ENCODE measurements at places on chromosomes 2 and 18.

GRCh38 chr2:42256505-42256904, 87.4 kb downstream of the EML4 start:
- no peak for DNase-seq

DNA sequence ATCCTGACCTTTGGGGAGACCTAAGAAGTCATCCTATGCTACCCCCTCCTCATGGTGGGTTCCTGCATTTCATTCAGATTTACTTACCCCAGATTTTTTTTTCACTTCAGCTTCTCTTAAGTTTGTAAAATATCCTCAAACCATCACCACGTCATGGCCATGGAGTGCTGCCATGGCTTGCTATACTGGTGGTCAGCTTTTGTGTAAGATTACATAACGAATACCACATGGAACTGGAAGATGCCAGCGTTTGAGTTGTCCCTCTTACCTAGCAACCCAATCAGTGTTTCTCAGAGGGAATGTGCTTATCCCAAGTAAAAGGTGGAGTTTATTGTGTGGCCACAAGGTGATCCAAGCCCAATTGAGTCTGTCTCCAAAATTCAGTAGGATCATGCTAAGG, 148.6 kb upstream of the ALPP start:
- DNase-seq = no peak

- no peak for DNase-seq
Observed at GRCh38 chr18:50039746-50040145, 155.2 kb downstream of the MYO5B start.

- DNase-seq = no peak
Observed at GRCh38 chr2:164530464-164530863, 90.8 kb downstream of the GRB14 start.

GRCh38 chr18:23977719-23978483, 36.7 kb upstream of the TTC39C start:
- DNase-seq = no peak

DNA sequence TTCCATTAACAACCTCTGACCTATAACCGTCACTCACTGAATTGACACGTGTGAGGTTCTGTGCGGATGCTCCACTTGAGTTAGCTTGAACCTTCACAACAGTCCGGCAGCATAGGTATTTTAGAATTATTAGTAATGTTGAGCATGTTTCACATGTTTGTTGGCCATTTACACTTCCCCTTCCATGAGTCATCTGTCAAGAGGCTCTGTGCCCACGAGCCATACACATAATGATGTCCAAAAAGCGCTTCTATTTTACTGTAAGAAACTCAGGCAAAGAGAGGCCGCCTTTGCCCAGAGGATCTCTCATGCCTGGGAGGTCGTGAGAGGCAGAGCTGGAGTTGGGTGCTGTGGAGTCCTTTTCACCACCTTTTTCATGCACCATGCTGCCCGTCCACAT, 28.9 kb upstream of the TMEM214 start:
- DNase-seq = no peak

DNA sequence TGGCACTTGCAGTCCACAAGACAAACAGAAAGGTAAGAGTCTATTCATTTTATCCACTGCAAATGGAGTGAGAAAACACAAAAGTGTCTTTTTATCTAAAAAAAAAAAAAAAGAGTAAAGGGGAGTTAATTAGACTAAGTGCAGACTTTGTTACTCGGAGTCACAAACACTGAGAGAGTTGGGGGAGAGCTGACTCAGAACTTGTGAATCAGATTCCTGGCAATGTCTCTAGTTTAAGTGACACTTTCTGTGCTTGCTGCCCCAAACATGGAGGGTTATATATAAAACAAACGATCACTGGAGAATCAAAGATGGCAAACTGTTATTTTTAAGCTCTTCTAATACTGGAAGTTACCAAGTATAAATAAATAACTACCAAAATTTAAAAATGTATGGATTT, 505.8 kb upstream of the NRP2 start:
- DNase-seq = no peak

DNA sequence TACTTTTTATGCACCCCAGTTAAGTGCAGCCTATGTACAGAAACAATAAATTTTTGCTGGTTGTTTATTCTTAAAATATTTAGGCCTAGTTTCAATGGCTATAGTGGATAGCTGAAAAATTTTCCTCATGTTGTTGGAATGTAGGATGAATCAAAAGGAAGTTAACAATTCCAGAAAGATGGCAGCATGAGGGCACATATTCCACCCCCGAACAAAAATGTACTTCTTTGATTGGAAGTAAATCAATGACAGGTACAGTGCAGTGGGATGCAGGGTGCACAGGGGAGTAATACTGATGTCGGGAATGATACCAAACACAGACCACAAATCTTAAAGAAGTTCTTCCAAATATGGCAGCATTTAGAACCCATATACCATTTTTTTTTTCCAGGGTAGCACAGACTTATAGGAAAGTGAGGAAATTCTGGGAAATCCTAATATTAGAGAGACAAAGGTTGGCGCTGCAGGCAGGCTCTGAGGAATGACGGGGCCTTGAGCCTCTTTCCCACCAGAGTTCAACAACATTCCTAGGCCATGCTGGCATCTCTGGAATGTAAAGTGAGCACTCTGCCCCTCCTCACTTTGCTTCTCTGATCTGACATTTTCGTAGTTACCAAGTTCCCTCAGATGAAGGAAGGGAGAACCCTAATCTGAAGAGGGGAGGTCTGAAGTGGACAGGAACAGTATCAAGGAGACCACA, 36.6 kb upstream of the IKZF2 start:
- DNase-seq = no peak

- DNase-seq = no peak
Observed at GRCh38 chr2:104702031-104702850, 151.7 kb upstream of the POU3F3 start.

GRCh38 chr2:234544659-234545611, 48.1 kb upstream of the ARL4C start:
- DNase-seq = peak; percentile 40

GRCh38 chr2:54553775-54554174, 97.6 kb downstream of the SPTBN1 start:
- DNase-seq = no peak

DNA sequence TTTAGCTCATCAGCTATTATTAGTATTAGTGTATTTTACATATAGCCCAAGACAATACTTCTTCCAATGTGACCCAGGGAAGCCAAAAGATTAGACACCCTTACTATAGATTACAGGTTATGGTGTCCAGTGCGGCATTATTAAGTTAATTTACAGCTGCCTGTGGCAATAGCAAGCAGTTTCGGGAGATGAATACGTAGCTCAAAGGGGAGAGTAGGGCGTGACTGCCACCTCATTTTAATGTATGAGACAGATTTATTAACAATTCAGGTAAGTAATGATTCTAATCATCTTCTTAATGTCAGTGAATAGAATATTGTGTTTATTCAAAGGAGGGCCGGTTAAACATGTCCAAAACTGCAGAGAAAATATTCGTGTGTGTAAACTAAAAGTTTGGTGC, 6.8 kb upstream of the DSG3 start:
- DNase-seq = no peak

GRCh38 chr2:33425586-33426031, 50.8 kb upstream of the RASGRP3 start:
- DNase-seq = no peak

DNA sequence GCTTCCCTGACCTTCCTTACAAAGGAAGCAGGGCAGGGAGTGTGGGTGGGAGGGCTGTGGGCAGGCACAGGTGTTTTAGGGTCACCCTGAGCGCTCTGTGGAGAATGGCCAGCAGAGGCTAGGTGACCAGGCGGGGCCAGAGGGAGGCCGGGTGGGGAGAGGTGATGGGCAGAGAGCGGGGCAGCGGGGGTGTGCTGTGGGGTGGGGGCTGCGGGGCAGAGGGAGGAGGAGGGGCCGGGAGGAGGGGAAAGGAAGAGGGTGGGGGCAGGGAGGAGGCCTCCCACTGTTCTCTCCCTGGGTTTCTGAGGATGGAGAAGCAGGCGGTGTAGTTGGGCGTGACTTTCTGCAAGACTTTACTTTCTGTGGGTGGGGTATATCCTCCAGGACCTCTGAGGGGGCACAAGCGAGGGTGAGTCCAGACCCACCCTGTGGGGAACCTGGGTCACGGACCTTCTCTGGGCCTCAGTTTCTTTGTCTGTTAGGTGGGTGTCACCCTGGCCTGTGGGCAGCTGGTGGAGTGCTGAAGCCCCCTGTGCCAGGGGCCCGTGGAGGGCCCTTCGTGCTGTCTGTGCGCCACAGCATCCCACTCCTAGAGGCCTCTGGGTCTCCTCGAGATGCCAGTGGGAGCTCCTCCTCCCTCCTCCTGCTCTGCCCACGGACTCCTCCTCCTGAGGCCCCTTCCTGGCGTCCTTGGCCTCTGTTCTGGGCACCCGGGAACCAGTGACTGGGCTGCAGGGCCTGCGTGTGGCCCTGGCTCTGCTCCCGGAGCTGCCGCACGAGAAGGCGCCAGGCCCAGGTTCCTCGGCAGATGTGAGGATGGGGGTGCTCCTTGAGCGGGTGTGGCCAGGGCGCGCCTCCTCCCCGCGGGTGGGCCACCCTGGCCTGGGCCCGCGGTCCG, 6.3 kb upstream of the NEU4 start:
- no peak for DNase-seq

DNA sequence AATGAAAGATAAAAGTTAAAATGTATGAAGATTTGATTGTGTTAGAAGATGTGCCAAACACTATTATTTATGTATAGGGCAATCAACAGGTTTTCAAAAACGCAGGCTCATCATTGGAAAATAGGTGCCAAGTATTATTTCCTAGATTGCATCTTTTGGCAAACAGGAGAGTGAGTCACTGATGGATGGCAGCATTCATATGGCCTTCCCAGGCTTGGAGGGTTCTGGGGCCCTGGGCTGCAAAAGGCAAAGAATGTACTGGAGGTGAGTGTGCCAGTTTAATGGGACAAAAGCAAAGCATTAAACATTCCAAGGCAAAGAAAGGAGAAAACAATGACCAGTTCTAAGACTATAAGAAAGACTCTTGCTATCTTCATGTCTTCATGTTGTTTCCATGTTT, 379.4 kb downstream of the RIT2 start:
- no peak for DNase-seq

GRCh38 chr2:223967981-223968380, 10.7 kb downstream of the MRPL44 start:
- no peak for DNase-seq
